ENCODE measurements at places on chromosomes 5 and 9.
A peak's percentile ranks its signal among the peaks of the same experiment; 100 is the strongest.

GRCh38 chr5:69517763-69518212 lies 25.2 kb downstream of the OCLN start:
- no peak for DNase-seq

- peak; percentile 24 for DNase-seq
Measured at GRCh38 chr9:14313378-14313940, 482 bp downstream of the NFIB start.

- DNase-seq = no peak
Measured at GRCh38 chr9:136175616-136176197, 29.2 kb downstream of the LHX3 start.

- no peak for DNase-seq
Measured at GRCh38 chr5:173673295-173674101, 57.0 kb upstream of the BOD1 start.

GRCh38 chr9:95005278-95006143 lies 279.0 kb downstream of the AOPEP start:
- no peak for DNase-seq

DNA sequence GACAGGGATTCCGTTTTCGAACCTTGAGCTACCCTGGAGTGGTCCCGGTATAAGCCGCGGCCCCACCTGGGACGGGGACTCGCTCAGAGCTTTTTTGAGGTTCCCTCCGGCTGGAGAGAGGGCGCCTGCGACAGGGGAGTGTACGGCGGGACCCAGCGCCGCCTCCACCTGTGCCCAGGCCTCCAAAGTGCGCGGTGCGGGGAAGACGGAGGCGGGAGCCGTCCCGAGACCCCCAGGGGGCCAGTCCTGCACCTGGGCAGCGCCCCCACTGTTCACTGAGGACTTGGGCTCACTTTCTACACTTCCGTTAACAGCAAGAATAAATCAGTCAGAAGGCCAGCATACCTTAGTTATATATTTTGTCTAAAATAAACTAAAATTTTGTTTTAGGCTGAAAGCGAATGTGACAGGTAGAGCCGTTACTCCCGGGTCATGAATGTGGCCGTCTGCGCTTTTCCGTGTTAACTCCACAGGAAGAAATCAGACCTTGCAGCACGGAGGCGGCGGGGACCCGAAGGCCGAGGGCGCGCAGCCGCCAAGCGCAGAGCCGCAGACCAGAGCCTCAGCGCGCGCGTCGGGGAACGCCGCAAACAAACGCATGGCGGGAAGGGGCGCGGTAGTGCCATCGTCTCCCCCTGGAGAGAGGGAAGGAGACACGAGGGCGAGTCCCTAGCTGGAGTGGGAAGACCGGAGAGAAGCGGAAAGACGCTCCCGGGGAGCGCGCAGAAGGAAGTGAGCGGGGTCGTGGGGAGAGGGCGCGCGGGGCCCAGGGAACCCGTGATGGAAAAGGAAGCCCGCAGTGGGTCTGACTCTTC lies 14.1 kb downstream of the TRIM7 start:
- peak; percentile 72 for DNase-seq

All from suppressor macrophage treated with lipopolysaccharide for 1 hour (primary cell).